Smooth muscle cell of trachea (primary cell): ENCODE measurements at places on chromosomes 3 and 15. TPM values are rescaled to one million over a fixed set of nuclear protein-coding genes. Genes with fewer than 3 reads are reported as not detected.

DLL4 gene
- 0.17 and 0.73 TPM in 2 replicates for total RNA-seq

RBMS3 gene
- 45.7 and 48.0 TPM in 2 replicates for total RNA-seq

NUP210 gene
- total RNA-seq, result under 0.01 TPM in 2 replicates

ST3GAL6 gene
- 0.87 and 0.99 TPM in 2 replicates for total RNA-seq

KNSTRN gene
- total RNA-seq, result 12.9 and 81.2 TPM in 2 replicates

LRRIQ4 gene
- total RNA-seq, result not detected in 2 replicates

LRRC34 gene
- total RNA-seq, result 2.0 and 7.9 TPM in 2 replicates

UCN2 gene
- total RNA-seq, result 1.2 and 1.3 TPM in 2 replicates

PCSK6 gene
- 0.15 and 0.50 TPM in 2 replicates for total RNA-seq
